Right ventricle myocardium superior (tissue), 1 donor: ENCODE measurements at places on chromosomes 1 and 21. TPM values are rescaled to one million over a fixed set of nuclear protein-coding genes. Genes with fewer than 3 reads are reported as not detected.

Gene LRRC39
- 187 TPM for total RNA-seq

Gene HPDL
- not detected for total RNA-seq

Gene SPTA1
- not detected for total RNA-seq

Gene CORT
- total RNA-seq = 0.32 TPM

Gene OR2AJ1
- total RNA-seq = not detected

Gene SLC26A9
- 33.0 TPM for total RNA-seq

Gene CSMD2
- 0.40 TPM for total RNA-seq

Gene CYP2J2
- total RNA-seq = 50.6 TPM

Gene CACNA1E
- 4.7 TPM for total RNA-seq

Gene HSD11B1
- total RNA-seq = 4.6 TPM

DNA sequence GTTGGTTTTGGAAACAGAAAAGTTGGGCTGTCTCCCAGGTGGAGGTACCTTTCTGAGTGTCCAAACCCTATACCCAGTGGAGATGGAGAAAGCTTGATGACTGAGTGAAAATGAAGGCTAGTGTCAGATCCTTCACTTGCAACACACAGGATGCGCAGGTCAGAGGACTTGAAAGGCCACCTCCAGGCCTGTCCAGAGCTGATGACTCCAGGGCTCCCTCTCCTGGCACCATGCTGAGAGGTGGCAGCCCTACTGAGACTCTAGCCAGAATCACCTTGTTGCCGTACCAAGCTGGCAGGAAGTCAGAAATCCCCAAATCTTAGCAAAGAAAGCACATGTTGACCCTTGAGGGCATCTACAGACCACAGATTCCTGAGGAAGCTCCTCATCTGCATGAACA is 16.4 kb downstream of the KNCN start:
- DNase-seq = no peak

DNA sequence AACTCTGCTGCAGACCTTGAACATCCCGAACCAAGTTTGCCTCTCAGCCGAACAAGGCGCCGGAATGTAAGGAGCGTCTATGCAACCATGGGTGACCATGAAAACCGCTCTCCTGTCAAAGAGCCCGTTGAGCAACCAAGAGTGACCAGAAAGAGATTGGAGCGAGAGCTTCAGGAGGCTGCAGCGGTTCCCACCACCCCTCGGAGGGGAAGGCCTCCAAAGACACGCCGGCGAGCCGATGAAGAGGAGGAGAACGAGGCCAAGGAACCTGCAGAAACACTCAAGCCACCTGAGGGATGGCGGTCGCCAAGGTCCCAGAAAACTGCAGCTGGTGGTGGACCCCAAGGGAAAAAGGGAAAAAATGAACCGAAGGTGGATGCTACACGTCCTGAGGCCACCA is 44.0 kb downstream of the ZBTB17 start:
- DNase-seq = no peak

- no peak for DNase-seq
These were observed 20.2 kb downstream of the THEM4 start for GRCh38 chr1:151888972-151889570.

DNA sequence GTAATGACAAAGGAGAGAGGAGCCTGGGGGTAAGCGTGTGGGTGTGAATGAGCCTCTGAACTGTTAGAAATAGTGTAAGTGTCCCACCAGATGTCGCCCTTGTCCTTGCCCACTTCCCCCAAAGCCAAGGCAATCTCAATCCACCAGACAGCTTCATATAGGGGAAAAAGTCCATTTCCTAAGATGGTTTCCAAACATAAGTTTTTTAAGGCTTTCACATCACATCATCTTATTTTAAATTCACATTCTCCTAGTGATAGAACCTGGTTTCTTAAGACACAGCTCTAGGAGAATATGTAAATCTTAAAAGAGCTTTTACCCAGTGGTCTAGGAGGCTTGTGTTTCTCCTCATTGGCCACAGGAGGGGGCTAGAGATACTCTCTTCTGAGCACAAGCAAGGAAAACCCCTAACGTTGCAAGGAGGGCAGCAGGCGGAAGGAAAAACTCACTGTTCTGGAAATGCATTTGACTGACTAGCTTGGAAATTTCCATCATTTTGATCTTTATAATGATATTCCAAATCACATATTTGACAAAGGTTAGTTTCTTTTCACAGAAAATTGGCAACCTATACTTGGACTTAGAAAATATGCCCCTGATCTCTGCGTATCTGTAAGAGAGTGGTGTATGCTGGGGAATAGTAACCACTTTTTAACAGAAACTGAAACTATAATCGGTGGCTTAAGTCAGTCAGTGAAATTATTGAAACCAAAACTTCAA is 51.9 kb upstream of the LPAR3 start:
- DNase-seq = no peak

DNA sequence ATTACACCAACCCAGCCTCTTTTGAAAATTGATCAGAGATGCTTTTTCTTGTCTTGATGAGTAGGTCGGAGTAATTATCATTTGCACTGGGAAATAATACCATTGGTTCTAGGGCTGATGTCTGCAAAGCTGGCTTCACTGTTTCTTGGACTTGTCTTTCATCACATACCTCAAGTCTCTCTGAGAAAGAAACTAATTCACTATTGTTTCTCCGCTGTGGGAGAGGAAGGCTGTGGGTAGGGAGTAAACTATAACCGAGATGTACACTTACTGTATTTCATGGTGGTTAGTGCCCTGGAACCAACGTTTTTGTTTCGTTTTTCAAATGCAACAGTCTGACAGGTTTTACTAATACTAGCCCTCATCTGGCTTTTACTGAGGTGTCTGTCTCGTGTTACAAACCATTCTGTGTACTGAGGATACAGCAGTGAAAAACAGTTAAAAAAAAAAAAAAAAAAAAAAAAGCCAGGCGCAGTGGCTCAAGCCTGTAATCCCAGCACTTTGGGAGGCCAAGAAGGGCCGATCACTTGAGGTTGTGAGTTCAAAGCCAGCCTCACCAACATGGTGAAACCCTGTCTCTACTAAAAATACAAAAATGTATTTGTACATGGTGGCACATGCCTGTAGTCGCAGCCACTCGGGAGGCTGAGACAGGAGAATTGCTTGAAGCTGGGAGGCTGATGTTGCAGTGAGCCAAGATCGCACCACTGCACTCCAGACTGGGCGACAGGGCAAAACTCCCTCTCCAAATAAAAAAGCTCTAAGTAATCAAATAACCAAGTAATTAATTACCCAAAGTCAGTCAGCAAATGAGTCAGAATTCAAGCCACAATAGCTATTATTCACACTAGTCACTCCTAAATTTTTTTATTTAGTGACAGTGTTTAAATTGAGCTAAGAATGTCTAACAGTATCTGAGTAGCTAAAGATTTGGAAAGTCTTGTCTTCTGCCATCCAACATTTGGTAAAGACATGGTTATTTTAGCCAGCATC is 23.3 kb downstream of the TOMM20 start:
- DNase-seq = no peak

DNA sequence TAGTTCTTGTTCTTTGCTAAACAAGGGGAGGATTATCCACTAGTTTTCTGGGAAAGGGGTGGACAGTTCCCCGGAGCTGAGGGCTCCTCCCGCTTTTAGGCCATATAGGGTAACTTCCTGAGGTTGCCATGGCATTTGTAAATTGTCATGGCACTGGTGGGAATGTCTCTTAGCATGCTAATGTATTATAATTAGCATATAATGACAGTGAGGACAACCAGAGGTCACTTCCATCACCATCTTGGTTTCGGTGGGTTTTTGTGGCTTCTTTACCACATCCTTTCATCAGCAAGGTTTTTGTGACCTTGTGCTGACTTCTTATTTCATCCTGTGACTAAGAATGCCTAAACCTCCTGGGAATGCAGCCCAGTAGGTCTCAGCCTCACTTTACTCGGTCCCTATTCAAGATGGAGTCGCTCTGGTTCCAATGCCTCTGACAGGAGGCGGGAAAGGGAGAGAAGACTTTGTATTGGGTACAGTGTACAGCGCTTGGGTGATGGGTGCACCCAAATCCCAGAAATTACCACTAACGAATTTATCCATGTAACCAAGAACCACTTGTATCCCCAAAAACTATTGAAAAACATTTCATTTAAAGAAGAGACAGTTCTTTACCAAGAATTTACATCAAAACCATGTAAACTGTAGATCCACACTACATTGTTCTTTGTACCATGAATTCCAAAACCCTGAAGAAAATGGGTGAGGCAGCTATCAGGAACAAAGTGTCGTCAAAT is 8.7 kb upstream of the SLC2A5 start:
- DNase-seq = no peak

GRCh38 chr1:40096646-40096976 is 441 bp downstream of the PPT1 start:
- DNase-seq = no peak

- no peak for DNase-seq
These were observed 1.9 kb downstream of the TMCO4 start for GRCh38 chr1:19797827-19798226.

GRCh38 chr1:160161965-160162705 is 10.7 kb downstream of the ATP1A4 start:
- no peak for DNase-seq

DNA sequence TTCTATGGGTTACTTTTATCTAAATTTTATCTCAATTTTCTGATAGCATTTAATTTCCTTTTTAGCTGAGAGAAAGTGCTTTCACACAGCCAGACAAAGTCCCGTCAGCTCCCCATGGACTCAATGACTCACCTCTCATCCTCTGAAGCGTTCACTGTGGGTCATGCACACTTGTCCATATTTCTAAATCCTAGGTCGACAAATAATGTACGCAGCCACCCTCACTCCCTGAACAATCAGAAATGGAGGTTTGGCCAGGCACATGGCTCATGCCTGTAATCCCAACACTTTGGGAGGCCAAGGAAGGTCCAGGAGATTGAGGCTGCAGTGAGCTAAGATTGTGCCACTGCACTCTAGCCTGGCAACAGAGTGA is 42.4 kb upstream of the COA6 start:
- DNase-seq = no peak

- no peak for DNase-seq
These were observed 25.1 kb downstream of the C1orf116 start for GRCh38 chr1:207007352-207008033.

DNA sequence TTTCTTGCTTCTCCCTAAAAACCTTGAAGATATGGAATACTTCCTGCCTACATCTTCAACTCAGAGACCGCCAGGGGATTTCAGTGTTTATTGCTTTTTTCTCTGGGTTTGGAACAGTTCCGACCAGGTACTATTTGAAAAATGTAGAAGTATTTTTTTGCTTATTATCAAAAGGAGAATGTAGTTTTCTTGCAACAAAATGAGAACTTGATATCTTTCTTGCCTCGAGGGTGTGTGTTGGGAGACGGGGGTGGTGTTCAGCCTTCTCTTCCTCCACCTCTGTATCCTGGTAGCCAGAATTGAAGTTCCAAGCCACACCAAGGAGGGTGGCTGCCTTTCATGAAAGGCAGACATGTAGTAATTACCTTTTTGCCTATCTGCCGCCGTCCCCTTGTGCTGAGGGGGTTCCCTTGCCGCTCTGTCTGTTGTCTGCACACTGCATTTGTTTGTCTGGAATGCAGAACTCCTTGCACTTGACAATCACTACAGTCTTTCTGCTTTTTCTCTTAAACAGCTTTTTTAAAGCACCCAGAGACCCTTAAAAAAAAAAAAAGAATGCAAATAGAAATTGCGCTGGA is 212.1 kb downstream of the PBX1 start:
- DNase-seq = no peak

GRCh38 chr1:89810880-89811279 is 10.0 kb upstream of the LRRC8D start:
- no peak for DNase-seq

GRCh38 chr1:68160021-68160420 is 72.3 kb downstream of the WLS start:
- DNase-seq = no peak

GRCh38 chr1:45501505-45501859 is 1.4 kb downstream of the MMACHC start:
- no peak for DNase-seq

- no peak for DNase-seq
These were observed 31.8 kb downstream of the ZNF684 start for GRCh38 chr1:40563266-40563665.

DNA sequence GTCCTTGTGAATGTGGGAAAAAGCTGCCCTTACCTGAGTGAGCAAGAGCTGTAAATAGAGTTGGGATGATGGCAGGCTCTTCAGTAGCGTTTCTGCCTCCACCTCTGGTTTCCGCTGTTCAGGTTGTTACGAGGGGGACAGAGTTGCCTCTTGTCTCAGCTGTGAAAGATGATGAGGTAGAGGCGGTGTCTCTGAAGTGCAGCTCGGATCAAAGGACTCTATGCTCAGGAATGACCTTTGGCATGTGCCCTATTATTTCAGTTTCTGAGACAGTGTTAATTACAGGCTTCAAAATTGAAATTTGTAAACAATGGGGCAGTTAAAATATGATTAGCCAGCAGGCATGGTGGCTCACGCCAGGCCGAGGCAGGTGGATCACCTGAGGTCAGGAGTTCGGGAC is 70.3 kb downstream of the VPS26C start:
- no peak for DNase-seq

DNA sequence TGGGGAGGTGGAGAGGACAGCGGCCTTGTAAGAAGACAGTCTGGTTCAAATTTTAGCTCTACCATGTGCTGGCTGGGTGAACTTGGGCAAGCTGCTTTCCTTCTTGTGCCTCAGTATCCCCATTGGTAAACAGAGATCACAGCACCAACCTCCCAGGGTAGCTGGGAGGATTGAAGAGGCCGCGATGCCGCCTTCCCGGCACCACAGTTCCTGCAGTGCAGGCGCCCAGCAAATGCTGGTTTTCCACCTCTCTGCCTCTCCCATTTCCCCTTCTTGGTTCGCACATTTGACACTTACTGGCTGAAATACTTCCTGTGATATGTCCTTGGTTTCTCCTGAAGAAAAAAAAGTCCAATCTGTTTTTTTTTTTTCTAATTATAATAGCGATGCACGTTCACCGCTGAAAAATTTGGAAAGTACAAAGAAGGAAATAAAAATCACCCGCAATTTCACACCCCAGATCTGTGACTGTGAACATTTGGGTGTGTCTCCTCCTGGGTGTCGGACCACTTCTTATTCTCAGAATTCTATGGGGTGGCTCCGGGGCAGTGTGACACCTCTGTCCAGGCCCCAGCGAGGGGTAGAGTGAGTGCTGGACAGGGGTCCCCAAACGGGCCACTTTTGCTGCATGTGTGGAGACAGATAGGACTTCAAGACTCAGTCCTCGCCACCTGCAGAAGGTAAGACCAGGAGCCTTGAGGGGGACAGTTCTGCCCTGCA is 73.1 kb downstream of the RUNX3 start:
- no peak for DNase-seq

DNA sequence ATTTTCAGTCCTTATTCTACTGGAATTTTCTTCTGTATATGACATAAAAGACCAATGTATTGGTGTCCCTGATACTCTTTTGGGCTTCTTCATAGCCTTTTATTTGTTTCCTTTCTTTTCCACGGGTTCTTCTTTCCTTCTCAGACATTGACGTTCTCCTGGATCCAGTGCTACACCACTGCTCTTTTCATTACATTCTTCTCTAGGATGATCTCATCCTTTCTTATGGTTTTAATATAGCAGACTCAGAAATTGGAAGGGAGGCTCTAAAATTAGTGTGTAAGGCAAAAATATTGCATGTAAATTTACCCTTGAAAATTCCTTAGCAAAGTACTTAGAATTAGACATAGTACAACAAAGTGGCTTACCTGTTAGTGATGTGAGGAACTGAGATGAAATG is 65.3 kb downstream of the SELENOF start:
- no peak for DNase-seq

- DNase-seq = no peak
These were observed 101.5 kb downstream of the ATP1B1 start for GRCh38 chr1:169207797-169208520.
